ENCODE measurements at places on chromosomes 6 and 20.

DNA sequence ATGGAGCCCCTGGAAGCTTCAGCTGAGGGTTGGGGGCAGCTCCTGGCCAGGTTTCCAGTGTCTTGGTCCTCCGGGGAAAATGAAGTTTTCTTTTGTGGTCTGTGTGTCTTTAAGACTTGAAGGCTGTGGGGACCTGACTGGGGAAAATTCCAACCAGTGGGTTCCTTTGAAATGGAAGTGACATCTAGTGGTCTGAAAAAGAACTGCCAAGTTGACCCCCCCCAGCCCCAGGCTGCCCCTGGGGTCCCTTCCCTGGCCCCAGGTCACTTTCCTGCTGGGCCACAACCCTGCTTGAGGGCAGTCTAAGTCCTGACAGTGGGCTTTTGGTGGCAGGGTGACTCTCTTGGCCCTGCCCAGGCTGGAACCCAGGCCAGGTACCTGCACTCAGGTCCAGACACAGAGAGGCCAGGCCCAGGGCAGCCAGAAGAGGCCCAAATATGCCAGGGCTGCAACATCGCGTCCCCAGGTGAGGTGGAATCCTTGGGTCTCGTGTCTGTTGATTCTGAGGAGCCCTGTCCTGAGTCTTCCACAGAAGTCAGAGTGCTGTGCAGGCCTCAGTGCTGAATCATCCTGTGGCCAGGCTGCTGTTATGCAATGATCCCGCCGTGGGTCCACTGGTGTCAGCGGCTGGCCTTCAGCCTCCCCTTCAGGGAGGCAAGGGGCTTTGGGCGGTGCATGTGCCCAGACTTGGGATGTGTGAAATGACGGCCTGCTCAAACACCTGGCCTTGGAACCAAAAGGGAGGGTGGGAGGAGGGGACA, 68.4 kb downstream of the VEGFA start:
- DNase-seq = no peak

DNA sequence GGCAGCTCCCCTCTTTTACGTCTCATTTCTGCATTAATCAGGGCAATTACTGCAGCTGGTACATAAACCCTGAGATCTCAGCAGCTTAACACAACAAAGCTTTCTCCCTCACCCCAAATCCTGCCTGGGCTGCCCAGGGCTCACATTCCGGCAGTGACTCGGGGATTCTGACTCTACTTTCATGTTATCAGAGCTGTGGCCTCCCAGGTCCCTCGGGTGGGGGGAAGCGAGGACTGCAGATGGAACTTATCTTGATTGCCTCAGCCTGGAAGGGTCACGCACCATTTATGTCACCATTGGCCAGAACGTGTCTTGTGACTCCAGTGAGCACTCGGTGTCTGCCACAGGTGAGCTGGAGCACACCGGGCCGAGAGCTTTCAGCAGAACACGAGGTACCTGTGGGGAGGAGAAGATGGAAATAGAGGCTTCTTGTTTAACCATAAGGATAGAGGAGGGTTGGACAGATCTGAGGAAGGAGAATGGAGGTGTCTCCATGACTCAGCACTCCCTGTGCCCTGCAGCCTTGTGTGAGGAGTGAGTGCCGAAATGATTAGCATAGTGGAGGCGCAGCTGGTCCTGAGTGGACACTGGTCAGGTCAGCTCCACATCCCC, 88.5 kb upstream of the EXOC2 start:
- no peak for DNase-seq

DNA sequence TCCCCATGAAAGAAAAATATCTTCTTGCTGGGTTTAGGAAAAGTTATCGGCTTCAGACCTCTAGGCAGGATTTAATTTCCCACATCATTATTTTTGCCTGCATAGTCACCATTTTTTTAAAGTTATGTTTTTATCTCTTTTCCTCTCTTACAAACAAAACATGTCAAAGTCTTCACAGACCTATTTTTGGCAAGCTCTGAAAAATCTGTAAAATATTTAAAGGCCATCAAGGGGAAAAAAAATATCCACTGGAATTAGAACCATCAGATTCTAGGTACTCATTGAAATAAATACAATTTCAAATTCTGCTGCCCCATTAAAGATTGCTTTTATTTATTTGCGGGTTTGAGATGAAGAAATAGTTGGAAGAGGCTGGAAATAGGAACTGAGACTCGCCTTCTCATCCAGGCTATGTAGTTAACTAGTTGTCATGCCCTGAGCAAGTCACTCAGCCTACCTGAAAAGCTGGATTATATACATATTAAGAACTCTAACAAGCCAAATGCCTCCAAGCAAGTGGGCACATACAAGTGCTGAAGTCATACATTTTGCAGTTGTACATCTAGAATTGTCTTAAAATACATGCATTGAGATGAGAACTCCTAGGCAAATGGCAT, 101.7 kb upstream of the SASH1 start:
- no peak for DNase-seq

DNA sequence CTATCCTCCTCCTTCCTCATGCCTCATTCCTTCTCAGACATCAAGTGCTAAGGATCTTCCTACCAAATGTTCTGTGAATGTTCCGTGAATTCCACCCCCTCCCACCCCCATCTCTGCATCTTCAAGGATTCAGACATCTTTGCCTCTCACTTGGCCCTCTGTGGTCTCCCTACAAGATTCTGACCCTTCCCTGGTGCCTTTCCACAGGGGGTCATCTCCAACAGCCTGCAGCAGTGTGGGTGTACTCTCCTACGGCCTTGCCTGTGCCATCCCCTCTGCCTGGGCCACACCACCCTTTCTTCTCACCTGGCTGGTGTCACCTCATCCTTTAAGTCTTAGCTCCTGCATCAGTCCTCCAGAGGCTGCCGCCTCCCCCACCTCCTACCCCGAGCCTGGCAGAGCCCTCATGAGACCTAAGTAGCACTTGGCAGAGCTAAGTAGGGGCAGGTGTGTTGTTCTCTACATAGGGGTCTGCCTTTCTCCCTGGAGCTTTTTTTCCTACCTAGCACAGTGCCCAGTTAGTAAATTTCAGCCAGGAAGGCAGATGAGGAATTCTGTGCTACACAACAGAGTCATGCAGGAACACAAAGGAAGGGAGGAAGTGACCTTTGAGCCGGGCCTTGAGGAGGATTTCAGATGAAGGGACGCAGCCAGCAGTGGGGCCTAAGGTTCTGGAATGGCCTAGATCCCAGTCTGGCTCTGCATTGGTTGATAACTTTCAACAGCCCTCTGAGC, 43.1 kb downstream of the TM9SF4 start:
- DNase-seq = no peak

DNA sequence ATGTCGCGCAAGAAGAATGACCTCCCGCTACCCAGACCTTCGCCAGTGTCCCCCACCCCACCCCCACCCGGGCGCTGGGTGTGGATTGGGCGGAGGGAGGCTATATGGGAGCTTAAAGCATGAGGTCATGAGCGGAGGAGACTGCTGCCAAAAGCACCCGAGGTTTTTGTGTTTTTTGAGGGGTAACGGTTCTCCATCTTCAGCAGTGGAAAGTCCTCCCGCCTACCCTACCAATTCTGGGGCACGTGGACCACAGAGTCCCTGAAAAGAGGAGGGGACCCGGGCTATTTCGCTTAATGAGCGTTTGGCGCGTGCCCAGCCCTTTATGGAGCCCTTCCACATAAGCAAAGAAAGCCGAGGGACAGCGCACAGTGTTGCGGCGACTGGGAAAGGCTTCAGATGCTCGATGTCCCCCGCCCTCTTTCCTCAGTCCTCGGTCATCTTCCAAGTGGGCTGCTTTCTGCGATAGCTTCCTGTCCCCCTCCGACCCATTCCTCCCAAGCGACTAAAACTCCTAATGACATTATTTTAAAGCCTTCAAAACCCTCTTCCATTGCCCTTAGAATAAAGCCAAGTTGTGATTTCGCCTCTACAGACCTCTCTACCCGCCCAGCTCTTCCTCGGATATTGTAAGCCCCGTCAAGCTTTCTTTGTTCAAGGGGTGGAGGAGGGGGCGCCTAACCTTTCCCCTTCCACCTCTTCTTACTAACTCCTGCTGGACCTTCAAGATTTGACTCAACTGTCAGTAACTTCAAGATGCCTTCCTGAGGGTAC, 2.1 kb upstream of the TRERF1 start:
- DNase-seq = no peak

GRCh38 chr6:82073484-82073883, 174.1 kb downstream of the IBTK start:
- no peak for DNase-seq

GRCh38 chr20:44959638-44960102, 527 bp downstream of the TOMM34 start:
- no peak for DNase-seq

DNA sequence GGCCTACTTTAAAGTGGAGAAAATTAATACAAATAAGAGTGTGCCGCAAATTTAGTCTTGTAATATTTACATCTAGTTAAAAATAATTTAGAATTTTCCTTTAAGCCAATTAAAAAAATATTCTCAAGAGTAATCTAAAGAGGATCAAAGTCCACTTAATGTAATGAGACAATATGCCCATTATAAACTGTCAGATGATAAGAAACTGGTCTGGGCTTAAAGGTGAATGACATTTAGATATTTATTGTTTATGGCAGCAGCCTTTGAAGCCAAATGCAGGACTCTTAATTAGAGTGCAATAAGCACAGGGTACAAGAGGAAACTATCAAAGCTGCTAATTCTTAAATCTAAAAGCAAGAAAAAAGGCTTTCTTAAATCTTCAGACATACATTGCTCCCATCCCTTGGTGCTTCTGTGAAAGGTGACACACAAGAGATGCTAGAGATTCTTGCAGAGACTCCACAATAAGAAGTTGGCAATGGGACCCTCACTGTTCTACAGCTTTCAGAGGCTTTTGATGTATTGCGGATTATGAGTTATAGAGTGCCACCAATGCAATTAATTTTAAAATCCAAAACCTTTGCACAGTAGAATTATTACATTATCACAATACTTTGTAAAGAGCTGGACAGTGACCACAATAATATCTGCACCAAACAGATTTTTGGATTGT, 116.1 kb downstream of the MAN1A1 start:
- no peak for DNase-seq

DNA sequence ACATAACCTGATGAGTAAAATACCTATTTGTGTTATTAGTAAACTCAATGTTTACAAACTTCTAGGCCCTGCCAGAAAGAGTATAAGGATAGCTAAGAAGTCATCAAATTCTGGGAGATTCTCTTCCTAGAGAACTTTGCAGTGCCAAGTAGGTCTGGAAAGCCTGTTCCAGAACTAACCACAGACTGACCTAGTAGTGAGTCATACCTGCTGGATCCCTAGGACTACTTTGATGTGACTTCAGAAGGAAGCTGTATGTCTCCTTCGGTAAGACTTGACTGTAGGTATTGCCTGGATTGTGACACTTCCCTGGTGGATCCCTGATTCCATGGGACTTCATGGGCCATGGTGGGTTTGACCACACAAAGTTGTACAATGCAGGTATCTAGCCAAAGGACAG, 131.7 kb downstream of the DNAH8 start:
- DNase-seq = no peak

DNA sequence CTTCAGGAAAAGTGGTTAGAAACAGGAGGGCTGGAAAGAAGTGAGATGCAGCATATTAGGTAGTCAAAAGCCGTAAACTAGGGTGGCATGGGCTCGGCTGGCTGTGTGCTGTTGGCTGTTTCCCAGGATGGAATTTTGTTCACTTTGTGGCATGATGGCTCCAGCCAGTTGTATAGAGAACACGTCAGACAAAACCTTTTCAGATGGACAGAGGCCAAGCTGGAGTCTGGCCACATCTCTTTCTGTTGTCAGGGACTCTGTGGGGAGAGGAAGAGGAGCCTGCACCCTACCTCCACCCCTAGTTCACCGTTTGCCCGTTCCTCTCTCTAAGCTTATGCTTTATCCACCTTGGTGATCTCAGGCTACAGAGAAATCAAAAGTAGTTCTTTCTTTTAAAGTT, 22.0 kb downstream of the C6orf89 start:
- DNase-seq = no peak

DNA sequence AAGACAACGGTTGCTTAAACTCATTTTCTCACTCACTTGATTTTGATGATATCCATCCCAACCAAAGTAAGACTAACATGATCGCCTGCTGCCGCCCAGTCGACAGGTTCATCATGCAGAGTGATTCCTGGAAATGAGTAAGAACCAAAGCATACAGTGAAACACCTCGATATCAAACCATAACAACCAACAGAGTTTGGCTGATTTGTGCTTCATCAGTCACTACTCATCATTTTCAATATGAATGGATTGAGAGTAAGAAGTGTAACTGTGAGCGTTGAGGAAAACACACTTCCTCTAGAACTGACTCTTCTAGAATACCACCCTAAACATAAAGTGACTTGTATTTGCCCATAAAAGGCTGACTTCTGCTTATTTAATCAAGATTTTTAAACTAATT, 29.2 kb upstream of the ALDH8A1 start:
- no peak for DNase-seq

DNA sequence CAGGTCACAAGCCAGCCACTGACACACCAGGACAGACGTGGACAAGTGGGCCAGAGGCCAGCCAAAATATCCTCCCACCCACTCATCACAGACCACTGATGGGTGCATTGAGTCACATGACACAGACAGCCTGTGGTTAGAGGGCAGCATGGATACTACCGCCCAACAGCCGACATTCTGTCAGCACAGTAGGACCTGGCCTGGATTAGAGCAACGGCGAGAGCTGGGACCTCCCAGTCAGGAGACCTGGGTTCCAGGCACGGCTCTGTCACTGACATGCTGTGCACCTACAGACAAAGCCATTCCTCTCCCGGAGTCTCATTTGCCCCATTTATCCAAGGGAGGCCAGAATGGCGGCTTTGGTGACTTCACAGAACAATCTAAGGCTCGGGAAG, 8.0 kb downstream of the ZNF335 start:
- DNase-seq = no peak

GRCh38 chr20:36876473-36876833, 515 bp downstream of the TLDC2 start:
- no peak for DNase-seq

GRCh38 chr6:90227213-90227612, 69.4 kb downstream of the BACH2 start:
- no peak for DNase-seq

DNA sequence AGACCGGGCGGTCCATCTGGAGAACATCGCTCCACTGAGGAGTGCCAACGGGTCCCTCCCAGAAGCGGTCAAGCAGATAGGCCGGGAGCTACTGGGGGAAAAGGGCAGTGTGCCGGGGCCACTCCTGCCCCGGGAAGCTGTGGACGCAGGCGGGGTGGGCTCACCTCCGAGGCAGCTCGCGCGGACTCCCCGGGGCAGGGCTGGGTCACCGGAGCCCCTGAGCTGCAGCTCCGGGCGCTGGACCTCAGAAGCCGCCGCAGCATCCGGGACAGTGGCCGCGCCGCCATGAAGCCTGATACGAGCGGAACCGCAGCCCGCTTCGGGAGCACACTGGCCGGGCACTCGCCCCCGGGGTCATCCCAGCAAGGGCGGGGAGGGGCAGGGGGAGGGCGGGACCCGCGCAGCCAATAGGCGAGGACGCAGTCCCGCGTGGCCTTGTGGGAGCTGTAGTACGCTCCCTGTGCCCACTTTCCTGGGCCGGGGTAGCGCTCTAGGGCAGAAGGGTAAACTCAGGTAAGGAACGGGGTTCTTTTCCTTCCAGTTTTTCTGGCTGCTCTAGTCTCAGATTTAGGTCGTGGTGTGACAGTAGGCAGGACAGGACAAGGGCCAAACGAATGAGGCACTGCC, at the start of gene MOCS1:
TSS of gene MOCS1 (minus strand) at position 332 of the 627 bp plus-strand sequence. CDS start at position 287, 45 bp downstream.
- DNase-seq = no peak

GRCh38 chr6:167970230-167970629, 27.2 kb upstream of the KIF25 start:
- DNase-seq = no peak

- DNase-seq = no peak
Observed at GRCh38 chr20:44714102-44714700, 968 bp upstream of the CCN5 start.

All from activated effector memory CD4-positive, alpha-beta T cell treated with Interleukin-2 at 50 U/mL for 16 hours (primary cell).